Tibial nerve (tissue), 4 donors: ENCODE measurements at places on chromosomes 5 and 9.

GRCh38 chr9:121194730-121195129 lies 6.9 kb downstream of the RAB14 start:
- no peak for DNase-seq

DNA sequence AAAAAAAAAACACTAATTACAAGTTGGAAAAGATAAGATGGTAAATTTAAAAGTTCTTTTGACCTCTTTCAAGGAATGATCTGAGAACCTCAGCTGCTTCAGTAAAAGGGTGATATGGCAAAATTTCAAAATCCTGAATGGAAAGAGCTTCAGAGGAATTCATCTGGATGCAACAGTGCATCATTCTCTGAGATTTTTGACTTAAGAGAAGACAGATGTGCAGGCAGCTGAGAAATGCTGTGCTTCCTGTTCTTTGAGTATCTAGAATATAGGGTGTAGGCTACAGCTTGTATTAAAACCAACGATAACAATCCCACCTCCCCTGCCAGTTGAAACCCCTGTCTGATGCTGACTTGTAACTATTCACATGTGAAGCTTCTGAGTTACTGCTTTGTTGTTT lies 6.2 kb downstream of the FRMPD1 start:
- no peak for DNase-seq

GRCh38 chr5:17316970-17317459 lies 99.6 kb downstream of the BASP1 start:
- DNase-seq: no peak

DNA sequence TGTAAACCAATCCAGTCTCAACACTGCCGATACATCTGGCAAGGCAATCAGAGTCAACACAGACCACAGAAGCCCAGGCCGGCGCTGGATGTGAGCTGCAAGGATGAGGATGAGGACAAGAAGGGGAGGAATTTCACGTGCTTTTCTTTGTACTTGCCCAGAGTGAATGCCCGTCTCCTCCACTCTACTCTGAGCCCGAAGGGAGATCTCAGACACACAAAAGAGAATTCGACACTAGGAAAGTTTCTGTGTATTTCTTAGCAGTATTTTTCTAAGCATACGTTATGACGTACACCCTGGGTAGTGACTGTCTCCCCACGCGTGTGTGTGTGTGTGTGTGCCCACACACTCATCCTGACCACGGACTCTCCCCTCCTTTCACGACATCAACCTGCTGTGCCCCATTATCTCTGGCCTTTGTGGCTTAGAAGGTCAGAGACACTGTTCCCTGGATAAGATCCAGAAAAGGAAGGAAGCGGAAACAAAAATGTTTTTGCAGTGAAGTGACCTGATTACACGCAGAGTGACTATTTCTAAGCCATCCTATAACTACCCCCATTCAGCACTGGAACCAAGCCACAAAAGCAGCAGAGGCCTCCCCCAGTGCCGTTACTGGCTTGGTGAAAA lies 227.3 kb upstream of the DAPK1 start:
- no peak for DNase-seq

DNA sequence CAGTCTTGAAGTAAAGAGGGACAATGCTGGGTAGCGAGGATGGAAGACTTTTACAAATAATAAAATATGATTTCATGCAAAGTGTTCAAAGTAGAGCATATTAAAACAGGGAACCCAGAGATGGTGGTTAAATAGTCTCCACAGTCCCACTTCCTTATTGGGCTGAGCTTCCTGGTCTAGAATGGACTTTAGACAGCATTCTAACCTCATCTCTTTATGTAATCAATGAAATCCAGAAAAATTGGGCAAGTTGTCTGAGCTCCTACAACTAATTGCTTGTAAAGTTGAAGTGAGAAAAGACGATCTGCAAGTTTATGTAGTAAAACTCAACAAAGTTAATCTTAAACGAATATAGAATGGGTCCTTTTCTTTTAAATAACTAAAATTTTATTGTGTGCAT lies 328.9 kb downstream of the PJA2 start:
- DNase-seq: no peak

- DNase-seq: no peak
Measured at GRCh38 chr9:35446012-35446411, 43.9 kb upstream of the RUSC2 start.

GRCh38 chr9:110290001-110290400 lies 33.7 kb upstream of the TXN start:
- DNase-seq: no peak

DNA sequence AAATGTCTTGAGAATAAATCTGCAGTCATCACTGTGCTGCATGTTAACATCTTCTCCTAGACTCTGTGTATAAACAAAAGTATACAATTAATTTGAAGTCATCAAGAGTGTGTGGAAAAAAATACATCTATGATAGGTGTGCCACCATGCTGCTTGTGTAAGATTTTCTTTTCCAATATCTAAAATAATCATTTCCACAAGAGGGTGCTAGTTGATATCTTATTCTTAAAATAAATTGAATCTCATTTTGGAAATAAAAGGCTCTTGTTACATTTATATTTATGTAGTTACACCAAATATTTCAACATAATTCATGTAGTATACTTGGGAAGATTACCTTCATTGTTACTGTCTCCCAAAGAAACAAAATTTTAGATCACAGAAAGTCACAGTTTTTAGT lies 14.1 kb upstream of the MOCS2 start:
- DNase-seq: no peak

GRCh38 chr5:68012429-68012828 lies 203.1 kb upstream of the PIK3R1 start:
- DNase-seq: no peak
